ELF-1 (cell line): ENCODE measurements at places on chromosomes 6 and 20.

DNA sequence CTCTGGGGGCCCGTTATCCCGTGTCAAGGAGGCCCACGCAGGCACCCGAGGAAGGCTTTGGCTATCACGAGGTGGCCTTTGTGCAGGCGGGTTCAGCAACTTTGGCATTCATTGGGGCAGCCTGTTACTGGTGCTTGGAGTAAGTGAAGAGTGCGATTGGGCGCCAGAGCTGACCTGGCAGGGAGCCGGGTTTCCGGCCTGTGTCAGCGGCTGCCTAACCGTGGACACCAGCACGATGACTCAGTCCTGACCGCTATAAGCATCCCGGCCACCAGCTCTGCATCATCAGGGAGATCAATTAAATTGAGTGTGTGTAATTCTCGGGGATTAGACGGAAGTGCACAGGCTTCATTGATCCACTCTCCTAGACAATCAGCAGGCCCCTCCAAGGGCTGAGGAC, 45.9 kb downstream of the CDH4 start:
- no peak for DNase-seq

DNA sequence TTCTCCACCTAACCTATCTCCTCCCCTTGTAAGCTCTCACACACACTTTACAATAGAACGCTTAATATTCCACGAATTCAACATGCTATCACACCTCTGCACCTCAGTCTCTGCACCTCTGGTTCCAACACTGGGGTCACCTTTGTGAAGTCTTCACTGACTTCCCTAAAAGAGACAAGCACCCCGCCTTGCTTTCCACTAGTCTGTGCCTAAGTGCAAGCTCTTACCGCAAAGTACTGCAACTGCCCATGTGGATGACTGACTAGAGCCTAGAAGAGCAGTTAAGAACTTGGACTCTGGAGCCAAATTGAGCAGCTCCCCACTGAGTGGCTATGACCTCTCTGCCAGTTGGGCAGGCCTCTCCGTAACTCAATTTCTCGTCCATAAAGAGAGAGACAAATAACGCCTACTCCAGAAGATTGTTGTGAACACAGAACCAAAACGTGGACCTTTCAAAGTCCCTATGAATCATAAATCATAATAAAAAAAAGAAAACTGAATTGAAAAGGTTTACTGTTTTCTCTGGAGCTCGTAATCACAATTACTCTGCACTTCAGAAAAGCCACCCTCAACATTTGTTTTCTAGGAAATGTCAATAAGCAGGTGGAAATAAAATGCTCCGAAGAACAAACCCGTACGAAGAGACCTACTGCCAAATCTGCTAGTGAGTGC, 1.2 kb downstream of the IFNGR1 start:
- DNase-seq, result no peak

DNA sequence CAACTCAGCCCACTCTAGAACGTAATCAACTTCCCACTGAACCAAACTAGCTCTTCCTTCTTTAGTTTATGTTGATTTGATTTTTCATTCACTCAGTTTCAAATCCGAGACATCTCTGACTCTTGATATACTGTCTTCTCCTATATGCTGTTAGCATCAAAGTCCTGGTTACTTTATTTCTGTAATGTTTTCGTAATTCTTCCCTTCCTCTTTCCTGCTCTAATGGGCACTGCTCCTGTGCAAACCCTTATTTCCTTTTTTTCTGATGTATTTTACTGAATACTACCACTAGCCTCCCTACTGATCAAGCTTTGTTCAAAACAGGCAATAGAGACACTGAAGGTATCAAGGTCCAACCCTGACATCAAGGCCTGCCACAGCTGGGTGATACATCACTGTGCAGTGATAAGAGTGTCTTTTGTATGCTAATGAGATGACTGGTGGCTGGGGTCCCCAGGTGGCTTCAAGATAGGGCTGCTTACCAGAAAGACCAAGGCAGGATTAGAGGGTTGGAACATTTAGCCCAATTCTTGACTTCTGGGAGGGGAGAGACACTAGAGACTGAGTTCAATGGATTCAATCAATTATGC, 95.2 kb downstream of the KIF13A start:
- DNase-seq, result no peak

DNA sequence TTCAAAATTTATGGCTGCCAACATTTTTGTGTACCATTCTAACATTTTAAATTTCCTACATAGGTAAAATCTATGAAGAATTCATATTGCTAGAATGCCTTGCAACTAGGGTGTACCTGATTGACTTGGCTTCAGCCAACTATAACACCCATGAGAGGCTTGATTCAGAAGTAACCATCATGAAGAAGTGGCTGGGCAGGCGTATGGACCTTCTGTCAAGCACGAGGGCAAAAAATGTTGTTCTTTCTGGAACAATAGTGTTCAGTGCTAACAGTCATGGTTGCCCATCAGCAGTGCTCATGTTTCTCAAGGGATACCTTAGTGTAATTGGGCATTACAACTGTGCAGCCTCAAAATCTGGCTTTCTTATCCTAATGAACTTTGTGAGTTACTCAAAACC, 42.9 kb downstream of the ID4 start:
- no peak for DNase-seq

DNA sequence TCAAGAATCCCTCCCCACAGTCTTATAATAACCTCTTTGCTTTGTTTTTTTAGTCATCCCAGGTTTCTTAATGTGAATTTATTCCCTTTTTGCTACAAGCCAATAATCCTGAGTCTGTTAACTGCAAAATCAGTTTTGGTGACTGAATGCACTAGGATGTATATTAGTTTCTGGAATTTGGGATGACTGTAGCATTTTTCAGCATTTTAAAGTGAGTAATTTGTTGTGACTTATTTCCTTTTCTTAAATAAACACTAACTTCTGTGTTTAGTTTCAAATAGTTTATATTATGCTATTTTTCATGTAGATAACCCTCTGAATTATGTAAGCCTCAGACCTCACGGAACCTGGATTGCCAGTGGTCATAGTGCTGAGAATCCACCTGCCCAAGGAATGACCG, 5.5 kb downstream of the CST1 start:
- DNase-seq, result no peak

DNA sequence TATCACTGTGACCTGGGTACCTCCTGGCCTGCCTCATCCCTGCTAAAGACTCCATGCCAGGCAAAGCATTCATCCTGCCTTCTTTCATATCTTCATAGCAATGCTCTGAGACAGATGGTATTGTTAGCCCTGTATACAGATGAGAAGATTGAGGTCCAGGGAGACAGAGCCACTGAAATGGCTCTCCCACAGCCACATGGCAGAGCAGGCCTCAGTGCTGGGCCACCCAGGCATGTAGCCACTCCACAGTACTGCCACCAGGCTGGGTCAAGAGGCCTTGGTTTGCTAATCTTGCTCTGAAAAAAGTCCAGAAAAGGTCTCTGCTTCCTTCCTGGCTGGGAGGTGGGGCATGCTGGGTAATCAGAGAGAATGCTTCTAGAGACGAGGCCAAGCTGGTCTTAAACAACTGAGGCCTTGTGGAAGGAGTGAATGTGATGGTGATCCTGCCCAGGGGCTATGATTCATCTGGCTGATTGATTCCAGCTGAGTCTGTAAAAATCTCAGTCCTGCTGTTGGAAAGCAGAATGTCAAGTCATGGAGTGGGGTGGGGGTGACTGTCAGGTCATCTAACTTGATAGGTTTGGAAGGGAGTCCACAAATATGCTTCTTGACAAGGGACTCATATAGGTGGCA, 29.8 kb downstream of the HM13 start:
- DNase-seq, result peak; percentile 65

DNA sequence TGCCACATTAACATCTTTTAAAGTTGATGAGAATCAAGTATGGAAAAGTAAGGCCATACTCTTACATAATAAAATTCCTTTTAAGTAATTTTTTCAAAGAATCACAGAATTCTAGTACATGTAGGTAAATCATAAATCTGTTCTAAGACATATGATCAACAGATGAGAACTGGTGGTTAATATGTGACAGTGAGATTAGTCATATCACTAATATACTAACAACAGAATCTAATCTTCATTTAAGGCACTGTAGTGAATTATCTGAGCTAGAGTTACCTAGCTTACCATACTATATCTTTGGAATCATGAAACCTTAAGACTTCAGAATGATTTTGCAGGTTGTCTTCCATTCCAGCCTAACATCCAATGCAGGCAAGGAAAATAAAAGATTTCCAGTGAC, 11.6 kb downstream of the PLN start:
- no peak for DNase-seq

DNA sequence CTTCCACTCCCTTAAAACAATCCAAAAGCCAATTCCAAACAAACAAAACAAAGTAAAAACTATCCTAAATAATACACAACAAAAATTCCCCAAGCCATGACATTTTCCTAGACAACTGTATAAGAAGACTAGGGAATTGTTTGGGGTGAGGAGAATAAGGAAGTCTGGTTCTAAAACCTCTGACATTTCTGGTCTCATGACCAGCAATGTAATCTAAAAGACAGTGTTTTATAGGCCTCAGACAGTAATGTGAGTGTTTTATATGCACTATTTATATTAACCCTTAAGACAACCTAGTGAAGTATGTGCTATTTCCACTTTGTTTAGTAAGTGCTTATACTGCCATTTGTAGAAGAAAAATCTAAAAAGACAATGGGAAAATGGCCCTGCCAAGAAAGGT, 13.0 kb upstream of the RCAN2 start:
- no peak for DNase-seq

- DNase-seq, result no peak
These were observed 233.4 kb downstream of the CD109 start for GRCh38 chr6:73929405-73929804.

DNA sequence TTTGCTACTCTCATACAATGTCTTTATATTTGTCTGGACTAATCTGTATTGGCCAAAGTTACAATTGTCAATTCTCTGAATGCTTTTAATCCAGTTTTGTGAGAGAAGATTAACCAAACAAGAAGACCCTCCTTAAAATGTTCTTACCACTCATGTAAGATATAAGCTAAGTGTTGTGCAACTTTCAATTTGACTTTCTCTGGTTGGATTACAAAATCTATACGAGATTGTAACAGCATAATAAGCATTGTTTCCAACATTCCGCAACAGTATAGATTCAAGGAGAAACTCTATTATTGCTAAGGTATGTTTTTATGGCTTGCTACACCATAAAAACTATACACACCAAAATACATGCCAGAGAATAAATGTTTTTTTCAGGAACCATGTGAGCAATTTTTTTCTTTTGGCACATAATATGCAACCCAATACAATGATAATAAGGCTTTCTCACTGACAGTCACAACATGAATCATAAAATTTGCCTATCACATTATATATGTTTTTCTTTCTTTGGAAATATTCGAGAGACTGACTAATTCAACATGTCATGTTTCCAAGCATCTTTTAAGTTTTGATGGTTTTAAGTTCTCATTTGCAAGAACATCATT, 12.2 kb upstream of the TRPC4AP start:
- no peak for DNase-seq

- DNase-seq, result peak; percentile 19
These were observed 186.7 kb upstream of the ARID1B start for GRCh38 chr6:156590482-156590881.

GRCh38 chr6:15246666-15247499, 1.0 kb downstream of the JARID2 start:
- no peak for DNase-seq

DNA sequence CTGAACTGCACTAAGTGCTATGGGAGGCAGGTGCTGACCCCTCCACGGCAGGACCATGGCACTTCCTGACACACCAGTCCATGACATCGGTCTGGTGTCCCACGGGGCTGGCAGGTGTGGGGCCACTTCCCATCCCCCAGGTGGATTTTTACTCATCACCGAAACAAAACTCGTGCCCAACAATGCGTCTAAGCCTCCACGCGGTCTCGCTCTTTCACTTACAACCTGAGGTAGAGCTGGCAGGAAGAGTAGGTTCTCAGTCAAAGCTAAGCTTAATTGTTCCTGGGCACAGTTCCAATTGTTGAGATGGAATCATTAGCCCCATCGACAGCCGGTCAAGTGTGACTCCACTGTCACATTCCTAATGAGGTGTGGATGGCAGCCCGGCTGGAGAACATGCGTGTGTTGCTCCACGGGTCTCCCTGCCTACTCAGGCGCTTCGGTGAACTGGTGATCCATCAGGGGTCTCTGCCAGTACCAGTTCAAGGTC, 125.7 kb downstream of the SLC23A2 start:
- DNase-seq, result no peak

DNA sequence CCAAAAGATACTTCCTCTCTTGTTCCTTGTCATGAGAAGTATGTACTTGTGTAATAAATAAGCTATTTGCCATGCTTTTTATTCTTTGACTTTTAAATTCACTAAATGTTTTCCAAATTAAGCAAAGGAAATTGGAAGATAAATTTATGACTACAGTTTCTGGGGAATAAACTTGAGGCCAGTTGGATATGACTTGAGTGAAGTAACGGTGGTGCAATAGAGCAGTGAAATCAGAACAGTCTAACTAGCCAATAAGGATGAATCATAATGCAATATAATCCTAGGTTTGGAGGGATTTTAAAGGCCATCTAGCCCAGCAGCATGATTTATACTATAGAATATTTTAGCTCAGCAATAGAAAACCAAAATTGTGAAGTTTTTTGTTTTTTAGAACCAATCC, 183.8 kb upstream of the TCF21 start:
- DNase-seq, result no peak

GRCh38 chr6:106692112-106692818, 62.9 kb downstream of the QRSL1 start:
- DNase-seq, result peak; percentile 69

GRCh38 chr6:166285233-166285632, 23.0 kb downstream of the PRR18 start:
- no peak for DNase-seq

DNA sequence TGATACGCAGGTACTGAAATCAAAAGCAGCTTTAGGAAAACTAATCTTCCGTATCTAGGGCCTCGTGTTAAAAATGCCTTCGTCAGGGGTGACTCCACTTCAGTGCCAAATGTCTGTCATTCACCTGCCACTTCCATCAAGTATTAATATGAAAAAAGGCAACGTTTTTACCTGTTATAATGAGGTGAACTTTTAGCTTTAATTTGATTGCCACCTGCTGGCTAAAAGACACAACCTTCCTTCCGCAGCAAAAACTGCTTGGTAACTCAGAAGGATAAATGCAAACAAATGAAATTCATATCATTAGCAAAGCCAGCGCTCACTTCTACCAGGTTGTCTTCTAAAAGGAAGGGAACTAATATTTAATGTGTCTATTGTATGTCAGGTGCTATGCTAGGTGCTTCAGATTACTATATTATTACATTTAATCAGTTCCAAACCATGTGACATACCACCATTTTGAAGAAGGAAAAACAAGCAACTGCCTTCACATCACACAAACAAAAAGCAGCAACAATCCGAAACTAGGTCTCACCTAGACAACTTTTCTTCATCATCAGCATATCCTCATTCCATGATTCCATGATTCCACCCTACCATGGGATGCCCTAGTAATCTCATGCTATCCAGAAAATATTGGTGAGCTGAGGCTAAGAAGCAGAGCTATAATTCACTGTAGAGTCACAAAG, 20.6 kb upstream of the ARHGAP18 start:
- no peak for DNase-seq

DNA sequence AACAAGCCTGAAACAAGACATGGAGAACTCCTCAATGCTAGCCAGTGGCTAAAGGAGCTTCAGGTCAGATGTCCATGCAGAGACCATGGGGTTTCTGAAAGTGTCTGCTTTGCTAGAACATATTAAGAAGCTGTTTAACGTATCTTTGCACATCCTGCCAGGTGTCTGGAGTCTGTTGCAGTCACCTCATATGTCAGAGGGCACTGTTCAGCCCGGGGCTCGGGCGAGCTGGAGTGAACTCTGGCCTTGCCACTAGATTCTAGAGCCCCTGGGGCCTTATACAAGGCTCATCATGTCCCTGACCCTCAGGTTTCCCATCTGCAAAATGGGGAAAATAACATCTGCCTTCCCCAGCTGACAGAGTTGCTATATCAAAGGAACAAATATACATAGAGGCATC, 59.0 kb downstream of the PRDM1 start:
- DNase-seq, result no peak
